ENCODE measurements at places on chromosomes 4 and X.

GRCh38 chr4:128291096-128291495 is 3.5 kb upstream of the PGRMC2 start:
- H3K4me1 ChIP-seq: peaks cover 11% of the 10 kb centered on the region
- H3K36me3 ChIP-seq: peaks cover 4% of the 10 kb centered on the region
- H3K27me3 ChIP-seq: no peaks in the 10 kb centered on the region
- H3K4me3 ChIP-seq: no peak overlapping the region

DNA sequence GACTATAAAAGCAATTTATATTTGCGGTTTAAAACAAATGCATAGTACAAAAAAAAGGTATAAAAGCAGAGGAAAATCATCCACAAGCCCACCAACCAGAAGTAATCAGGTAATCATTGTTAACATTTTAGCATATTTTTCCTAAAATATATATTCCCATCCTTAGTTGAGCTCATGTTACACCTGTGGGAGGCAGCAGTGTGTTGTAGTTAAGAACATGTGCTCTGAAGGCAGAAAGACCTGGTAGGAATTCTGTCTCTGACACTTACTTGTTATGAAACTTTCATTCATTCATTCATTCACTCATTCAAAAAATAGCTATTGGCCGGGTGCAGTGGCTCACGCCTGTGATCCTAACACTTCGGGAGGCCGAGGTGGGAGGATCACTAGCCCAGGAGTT is 15.4 kb upstream of the CDKL5 start:
- no peaks in the 10 kb centered on the region for H3K36me3 ChIP-seq
- H3K4me1 ChIP-seq: no peaks in the 10 kb centered on the region
- DNase-seq: no peak
- H3K4me3 ChIP-seq: no peak overlapping the region
- no peaks in the 10 kb centered on the region for H3K27me3 ChIP-seq
- no peak overlapping the region for H3K27ac ChIP-seq

DNA sequence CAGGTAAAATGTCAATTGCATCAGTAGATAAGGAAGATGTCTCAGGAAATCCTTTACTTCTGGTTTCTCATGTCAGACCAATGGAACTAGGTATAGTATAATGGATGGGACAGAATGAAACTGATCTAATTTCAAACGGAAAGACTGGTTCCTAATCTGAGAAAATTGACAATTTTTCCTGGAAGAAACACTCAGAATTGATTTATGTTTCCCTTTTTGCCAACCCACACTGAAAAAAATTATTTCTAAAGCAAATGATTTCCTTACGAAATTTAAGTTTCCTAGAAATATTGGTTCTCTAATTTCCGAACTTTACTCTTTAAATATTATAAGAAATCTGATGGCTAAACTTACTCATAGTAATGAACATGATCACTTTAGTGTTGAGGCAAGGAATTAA is 19.1 kb downstream of the PPAT start:
- no peak overlapping the region for H3K4me3 ChIP-seq
- no peaks in the 10 kb centered on the region for H3K36me3 ChIP-seq
- no peak for DNase-seq
- no peak overlapping the region for H3K27ac ChIP-seq
- no peaks in the 10 kb centered on the region for H3K27me3 ChIP-seq
- no peaks in the 10 kb centered on the region for H3K4me1 ChIP-seq

DNA sequence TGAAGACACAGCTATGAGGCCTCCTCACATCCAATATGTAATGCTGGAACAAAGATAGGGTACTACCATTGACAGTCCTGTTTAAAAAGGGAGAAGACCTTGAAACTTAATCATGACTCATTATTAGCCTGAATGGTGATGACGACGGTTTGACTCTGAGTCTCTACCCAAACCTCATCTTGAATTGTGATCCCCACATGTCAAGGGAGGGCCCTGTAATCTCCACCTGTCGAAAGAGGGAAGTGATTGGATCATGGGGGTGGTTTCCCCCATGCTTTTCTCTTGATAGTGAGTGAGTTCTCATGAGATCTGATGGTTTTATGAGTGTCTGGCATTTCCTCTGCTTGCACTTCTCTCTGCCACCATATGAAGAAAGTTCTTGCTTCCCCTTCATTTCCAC is 395.3 kb upstream of the CPEB2 start:
- no peaks in the 10 kb centered on the region for H3K36me3 ChIP-seq
- H3K27ac ChIP-seq: no peak overlapping the region

DNA sequence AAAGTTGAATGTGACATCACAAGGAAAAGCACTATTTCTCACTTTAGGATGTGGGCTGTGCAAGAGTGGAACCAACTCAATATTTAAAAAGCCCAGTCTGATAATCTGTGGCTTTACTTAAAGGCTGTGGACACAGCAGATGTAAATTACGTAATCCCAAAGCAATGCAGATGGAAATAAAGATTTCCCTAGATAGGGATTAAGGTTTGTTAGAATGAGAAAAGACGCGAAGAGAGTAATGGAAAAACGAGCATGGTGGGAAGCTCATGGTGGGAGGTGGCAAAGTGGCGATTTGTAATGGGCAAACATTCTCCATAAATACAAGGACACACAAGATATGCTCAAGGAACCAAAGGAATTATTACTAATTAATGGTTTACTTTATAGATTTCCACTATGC is 985.5 kb downstream of the FSTL5 start:
- no peaks in the 10 kb centered on the region for H3K4me1 ChIP-seq
- H3K27me3 ChIP-seq: no peaks in the 10 kb centered on the region
- no peak overlapping the region for H3K4me3 ChIP-seq
- DNase-seq: no peak

All from activated B cell treated with CpG ODN at 0.5 μM for 24 hours (primary cell).